Urinary bladder (tissue), 4 donors: ENCODE measurements at places on chromosomes 7 and 10. TPM values are rescaled to one million over a fixed set of nuclear protein-coding genes. Genes with fewer than 3 reads are reported as not detected.

DNA sequence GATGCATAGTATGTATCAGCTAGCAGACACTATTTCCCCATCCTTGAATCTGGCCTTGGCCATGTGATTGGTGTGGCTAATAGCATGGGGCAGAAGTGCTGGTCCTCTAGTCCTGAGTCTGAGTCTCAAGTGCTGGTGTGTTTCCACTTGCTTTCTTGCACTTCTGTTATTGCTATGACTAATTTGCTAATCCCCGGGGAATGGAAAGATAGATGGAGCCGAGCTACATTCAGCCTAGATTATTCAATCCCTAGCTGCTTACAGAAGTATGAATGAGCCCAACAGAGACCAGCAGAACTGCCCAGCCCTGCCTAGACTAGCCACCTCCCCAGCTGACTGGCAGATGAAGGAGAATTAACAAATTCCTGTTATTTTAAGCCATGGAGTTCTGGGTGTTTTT is 53.2 kb upstream of the SYPL1 start:
- DNase-seq, result no peak

DNA sequence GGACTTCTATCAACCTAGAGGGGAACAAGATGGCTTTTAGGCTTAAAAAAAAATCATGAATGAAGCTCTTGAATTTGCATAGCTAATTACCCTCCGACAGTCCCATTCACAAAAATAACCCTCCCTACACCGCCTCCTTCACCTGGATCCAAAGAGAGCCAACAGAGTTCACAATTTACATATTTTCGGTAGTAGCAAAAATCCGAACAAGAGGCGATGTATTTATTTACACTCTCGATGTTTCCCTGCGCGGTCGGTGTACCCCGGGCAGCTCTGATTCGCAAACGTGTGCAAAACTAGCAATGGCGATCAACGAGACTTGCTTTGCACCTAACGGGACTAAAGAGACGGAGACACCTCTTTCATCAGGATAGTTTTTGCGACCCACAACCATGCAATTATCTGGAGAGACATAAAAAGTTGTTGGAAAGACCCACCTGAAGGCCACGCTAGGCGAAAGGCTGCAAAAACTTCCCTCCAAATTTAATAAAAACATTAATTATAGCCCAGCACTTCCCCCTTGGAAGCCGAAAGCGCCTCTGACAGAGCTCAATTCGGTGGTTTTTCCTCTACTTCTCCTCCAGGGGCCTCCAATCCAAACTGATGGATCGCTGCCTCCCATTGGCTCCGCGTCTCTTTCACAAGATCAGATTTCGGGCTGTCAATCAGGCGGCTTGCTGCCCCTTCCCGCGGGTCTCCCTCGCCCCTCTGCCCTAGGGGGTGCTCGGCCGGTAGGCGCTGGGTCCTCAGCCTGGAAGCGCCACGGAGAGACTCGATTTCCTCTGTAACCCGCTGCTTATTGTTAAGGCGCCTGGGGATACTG is at the start of gene ETV1:
ETV1 (minus strand) TSS at position 541 of the 823 bp plus-strand sequence. CDS start 614 bp downstream, outside the sequence.
- no peak for DNase-seq

DNA sequence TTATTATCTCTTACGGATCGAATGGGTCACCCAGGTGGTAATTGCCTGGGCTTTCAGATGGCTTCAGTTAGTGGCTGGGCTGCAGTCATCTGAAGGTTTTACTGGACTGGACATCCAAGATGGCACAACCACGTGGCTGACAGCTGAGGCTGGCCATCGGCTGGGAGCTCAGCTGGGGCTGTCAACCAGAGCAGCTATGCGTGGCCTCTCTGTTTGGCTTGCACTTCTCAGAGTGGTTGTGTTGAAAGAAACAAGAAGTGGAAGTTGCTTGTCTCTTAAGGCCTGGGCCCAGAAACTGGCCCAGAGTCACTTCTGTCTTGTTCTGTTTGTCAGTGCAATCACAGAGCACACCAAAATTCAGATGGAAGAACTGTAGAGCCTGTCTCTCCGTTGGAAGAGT is 5.7 kb upstream of the GDI2 start:
- DNase-seq, result no peak

- DNase-seq, result no peak
Observed at GRCh38 chr7:100017300-100017699, 1.9 kb downstream of the ZKSCAN1 start.

The ERLIN1 gene
- total RNA-seq, result 33.7 TPM

DNA sequence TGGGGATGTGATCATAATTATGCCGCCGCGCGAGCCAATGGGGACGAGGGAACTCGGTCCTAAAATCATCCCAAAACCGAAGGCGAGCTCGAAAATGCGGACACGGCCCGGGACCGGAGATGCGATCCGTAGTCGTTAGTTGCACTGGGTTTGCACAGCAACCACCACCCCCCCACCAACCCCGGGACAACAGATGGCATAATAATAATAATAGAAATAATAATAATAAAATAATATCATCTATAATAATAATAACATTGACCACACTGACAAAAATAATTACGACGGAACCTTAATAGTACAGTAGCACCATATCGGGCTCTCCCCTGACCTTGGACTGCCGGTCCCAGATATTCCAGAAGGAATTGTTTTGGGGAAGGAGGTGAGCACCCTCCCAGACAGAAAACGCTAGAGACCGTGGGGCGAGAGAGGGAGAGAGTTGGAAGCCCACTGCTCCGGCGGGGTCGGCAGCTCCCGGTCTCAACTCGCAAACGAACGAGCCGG is 1.1 kb upstream of the EMX2 start:
- DNase-seq, result no peak

The MORN4 gene
- total RNA-seq, result 5.9 TPM

GRCh38 chr7:149016876-149017275 is 11.4 kb downstream of the PDIA4 start:
- DNase-seq, result no peak

GRCh38 chr10:119201233-119201632 is 6.1 kb upstream of the GRK5 start:
- no peak for DNase-seq

- no peak for DNase-seq
Observed at GRCh38 chr7:155824227-155824886, 12.1 kb upstream of the SHH start.

The PRR15 gene
- 3.0 TPM for total RNA-seq

GRCh38 chr7:30091491-30091912 is 43.3 kb upstream of the MTURN start:
- no peak for DNase-seq

- DNase-seq, result no peak
Observed at GRCh38 chr10:9010093-9010492, 955.6 kb downstream of the GATA3 start.

The ASB10 gene
- not detected for total RNA-seq

- no peak for DNase-seq
Observed at GRCh38 chr7:112665709-112666108, 124.5 kb downstream of the TMEM168 start.

DNA sequence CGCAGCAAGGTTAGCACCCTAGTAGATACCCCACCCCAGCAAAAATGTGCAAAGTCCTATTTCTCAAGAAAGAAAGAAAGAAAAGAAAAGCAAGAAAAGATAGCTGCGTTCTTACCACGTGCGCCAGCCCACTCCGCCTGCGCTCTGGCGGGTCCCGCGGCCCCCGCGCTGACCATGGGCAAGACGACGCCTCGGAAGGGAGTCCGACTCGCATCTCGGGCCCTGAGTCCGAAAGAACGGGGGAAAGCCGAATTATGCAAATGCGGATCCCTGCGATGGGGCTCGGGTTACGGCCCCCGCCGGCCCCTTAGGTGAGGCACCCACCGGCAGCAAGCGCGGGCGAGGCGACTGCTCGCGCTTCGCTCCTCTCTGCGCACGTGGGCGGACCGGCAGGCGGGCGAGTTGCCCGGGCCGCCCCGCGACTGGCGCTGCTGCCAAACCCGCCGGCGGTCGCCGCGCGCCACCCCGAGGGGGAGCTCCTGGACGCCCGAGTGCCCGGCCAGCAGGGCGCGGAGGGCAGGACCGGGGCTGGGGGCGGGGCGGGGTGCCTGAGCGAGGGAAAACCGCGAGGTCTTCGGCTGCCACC is 2.4 kb upstream of the EGR2 start:
- no peak for DNase-seq

The IFIT2 gene
- 18.7 TPM for total RNA-seq

The ADRA2A gene
- 3.6 TPM for total RNA-seq

DNA sequence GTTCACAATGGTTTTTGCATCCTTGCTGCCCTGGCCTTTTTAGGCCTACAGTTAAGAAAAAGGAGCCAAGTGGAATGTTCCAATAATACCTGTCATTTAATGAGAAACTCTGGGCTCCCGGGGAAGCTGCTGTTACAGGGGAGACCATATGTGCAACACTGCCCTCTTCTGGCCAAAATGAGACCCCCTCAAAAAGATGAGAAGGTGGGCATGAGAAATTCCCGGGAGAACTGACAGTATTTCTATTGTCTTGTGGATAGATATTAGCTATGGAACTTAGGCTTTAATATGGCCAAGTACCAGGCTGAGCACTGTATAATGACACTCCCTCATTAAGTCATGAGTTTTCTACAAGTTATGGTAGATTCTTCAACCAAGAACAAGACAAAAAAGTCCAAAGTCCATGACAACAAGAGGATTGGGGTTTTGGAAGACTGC is 99.4 kb downstream of the CCDC3 start:
- peak; percentile 17 for DNase-seq

- no peak for DNase-seq
Observed at GRCh38 chr7:131667699-131668098, 111.3 kb upstream of the PODXL start.

DNA sequence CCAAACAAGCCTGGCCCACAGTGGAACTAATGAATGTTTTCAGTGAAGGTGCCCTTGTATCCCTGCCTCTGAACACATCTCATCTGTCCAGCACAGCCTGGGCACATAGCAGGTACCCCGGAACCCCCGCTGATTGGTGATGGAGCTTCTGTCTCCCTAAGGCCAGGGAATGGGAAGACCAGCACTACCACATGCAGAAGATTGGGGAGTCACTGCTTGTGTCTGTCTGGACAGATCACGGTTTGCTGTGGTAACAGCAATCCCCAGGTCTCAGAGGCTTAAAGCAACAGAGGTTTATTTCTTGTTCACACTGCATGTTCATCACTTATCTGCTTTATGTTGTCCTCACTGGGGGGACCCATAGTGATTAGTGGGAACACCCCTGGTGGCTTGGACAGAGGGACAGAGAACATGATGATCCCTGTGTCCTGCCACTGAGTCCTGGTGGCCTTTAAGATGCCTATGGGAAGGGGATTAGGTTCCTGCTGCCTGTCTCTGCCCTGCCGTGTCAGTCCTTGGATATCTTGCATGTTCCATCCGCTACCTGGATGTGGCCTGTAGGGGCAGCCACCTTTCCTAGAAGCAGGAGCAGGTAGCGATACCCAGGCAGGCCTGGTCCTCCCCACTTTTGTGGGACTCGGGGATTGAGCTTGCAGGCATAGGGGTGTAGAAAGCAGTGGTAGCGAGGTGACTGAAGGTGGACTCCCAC is 3.6 kb downstream of the TSPAN14 start:
- no peak for DNase-seq

The DRGX gene
- 0.26 TPM for total RNA-seq

DNA sequence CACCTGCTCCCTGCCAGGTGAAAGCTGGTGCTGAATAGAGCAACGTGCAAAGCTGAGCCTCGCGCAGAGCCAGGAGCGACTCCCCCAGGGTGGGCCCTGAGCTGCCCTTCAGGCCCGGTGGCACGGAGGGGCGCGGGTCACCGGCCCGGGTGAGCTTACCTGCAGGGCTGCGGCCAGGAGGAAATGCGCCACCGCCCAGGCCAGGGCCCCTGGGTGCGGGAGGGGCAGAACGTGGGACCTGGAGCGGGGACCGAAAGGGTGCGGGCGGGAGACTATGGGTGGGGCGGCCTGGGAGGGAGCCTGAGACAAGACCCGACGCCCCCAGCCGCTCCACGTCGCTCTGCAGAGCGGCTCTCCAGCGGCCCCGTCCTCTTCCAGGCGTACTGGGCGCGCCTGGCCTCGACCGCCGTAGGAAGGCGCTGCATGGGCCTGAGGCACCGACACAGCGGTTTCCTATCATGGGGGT is 122.1 kb downstream of the BTAF1 start:
- no peak for DNase-seq

DNA sequence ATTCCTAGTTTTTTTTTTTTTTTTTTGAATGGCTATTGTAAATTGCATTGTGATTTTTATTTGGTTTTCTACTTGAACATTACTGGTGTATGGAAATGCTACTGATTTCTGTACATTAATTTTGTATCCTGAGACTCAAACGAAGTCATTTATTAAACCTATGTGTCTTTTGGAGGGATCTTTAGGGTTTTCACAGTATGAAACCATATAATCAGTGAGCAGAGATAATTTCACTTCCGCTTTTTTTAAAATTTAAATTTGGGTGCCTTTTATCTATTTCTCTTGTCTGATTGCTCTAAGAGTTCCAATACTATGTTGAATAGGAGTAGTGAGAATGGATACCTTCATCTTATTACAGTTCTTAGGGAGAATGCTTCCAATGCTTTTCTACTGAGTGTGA is 102.7 kb downstream of the ZWINT start:
- DNase-seq, result no peak

DNA sequence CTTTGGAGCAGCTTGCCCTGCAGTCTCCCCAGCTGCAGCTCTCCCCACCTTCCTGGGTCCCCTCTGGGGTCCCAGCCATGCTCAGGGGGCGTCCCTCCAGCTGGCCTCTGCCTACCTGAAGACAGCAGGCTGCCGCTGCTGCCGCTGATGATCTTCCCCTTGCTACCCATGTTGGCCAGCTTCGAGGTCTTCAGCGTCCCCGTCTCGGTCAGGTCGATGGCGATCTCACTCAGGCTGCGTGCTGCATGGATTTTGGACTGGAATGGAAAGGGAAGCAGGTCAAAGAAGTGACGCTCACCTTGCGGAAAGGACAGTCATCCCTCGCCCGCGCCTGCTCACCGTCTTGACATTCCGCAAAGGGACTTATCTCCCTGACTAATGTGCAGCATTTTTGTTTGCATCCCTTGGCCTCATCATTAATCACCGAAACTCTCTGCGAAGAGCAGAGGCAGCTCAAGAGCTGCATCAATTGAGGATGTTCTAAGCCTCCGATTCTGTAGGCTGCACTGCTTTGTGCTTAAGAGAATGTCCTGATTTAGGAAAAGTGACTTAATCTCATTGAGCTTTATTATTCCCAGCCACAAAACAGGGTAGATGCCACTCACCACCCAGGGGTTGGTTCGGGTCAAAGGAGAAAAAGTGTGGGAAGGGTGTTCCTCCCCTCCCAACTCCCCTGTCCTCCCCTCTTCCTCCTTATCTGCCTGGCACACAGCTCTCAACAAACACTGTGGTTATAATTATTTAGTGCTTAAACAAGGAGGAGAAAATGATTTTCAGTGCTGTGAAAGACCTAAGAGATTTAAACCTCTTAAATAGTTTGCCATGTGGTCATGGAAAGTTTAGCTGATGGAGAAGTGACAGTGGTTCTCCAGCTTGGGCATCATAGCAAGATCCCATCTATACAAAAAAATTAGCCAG is 107.3 kb downstream of the PRPF18 start:
- no peak for DNase-seq

The KAZALD1 gene
- total RNA-seq, result 27.0 TPM

- no peak for DNase-seq
Observed at GRCh38 chr10:88106366-88106765, 242.9 kb downstream of the PTEN start.
